Stimulated activated CD4-positive, alpha-beta T cell treated with anti-CD3 and anti-CD28 coated beads, Interleukin-4, amount 100 ng/mL, for 48 hours (primary cell): ENCODE measurements at places on chromosomes 3 and 15.

- DNase-seq, result no peak
Measured at GRCh38 chr3:16401273-16401672, 112.2 kb downstream of the RFTN1 start.

- DNase-seq, result no peak
Measured at GRCh38 chr3:184355261-184356040, 6.0 kb downstream of the CLCN2 start.

- no peak for DNase-seq
Measured at GRCh38 chr15:55475842-55476241, 32.2 kb downstream of the DNAAF4 start.

DNA sequence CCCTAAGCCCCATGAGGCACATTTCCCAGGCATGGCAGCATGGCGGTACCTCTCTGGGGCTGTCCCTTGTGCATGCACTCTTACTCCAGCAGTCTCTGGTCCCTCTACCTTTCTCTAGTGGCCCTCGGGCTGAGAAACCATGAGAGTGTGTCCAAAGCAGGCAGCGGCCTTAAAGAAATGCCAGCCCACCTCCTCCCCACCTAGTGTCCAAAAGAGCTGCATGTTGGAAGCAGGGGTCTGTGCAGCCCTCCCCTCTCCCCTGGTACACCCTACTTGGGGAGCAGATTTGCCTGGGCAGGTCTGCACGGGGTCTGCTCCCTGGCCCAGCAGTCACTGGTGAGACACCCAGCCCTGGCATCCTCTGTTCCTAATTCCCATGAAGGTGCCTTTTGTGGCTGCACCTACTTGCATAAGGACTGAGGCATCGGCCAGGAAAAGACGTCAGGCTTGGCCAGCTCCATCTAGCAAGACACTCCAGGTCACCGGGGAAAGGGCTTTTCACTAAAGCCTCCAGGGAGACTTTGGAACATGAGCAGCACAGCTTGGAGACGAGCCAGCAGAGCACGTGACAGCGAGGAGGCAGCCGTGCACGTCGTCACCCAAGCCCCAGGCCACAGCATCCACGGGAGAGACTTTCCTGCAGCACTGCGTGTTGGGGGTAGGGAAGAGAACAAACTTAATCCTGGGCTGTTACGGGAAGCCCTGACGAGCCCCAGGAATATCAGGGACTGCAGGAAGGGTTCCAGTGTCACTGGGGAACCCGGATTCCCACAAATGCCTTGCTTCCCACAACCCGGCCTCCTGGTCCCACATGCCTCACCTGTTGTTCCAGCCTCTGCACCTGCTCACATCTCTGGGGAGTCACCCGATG lies 38.8 kb downstream of the TM2D3 start:
- no peak for DNase-seq

GRCh38 chr3:29557186-29557585 lies 276.3 kb downstream of the RBMS3 start:
- no peak for DNase-seq
